ENCODE measurements at places on chromosomes 12 and 14.

DNA sequence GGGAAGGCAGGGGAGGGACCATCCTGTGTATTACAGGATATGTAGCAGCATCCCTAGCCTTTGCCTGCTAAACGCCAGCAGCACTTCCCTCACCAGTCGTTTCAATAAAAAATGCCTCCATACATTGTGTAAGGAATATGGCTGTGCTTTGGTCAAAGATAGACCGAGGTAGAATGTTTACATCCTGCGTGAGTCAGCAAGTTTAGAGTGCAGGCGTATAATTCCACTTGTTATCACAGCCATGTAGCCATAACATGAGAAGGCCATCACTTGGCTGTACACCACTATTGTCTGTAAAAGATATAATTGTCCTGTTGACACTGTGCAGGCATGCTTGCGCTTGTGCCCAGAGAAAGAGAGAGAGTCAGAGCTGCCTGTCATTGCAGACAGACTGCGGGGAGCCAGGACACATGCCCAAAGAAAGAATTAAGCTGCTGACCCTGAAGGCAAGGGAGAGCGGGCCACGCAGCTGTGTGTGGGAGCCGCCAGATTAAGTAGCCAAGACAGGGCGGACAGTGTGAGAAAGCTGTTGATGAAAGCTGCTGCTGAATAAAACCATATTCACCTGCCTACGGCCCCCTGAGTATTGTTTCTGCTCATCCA, 68.4 kb downstream of the CRACR2A start:
- no peak for DNase-seq

DNA sequence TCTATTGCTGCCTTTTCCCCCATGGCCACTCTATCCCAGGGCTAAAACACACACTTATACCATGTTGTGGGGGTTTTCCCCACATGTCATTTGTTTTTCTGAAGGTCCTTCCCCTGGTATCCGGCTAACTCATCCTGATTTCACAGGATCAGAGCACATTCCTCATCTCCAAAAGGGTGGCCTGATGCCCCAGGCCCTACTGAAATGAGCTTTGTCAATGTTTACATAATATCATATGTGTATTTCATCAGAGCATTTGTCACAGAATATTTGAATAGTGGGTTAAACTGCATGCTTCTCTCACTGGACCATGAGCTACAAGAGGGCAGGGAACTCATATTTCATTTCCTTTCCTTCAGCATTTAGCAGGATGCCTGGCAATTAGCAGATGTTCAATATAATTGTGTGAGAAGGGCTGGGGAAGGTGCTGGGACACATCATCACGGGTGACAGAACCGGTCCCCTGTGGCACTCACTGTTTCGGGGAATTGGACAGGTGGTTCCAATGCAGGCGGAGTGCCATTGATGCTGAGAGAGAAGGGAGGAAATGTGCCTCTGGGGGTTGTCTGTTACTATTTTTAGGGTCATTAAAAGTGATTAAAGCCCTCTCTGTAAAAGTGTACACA, 26.8 kb downstream of the EMP1 start:
- no peak for DNase-seq

GRCh38 chr12:50610171-50610570, 105.4 kb downstream of the DIP2B start:
- no peak for DNase-seq

GRCh38 chr12:105761075-105761474, 377.7 kb downstream of the NUAK1 start:
- no peak for DNase-seq

DNA sequence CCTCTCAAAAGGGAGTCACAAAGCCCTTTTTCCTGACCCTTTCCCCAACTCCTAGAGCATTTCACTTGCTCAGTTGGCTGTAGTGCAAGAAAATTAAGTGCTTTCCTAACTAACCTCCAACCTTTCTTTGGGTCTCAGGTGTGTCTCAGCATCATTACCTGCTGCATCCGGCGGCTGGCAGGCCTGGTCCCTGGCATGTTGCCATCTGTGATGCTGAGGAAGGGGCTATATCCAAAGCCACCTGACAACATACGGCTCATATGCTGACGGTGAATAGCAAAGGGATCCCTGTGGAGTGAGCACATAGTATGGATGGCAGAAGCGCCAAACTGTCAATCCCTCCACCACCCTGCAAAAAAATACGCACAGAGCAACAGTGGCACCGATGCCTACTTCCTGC, 1.2 kb downstream of the MLF2 start:
- DNase-seq, result no peak

- DNase-seq, result no peak
Observed at GRCh38 chr14:53180272-53181221, 27.4 kb upstream of the DDHD1 start.

GRCh38 chr14:91346838-91347173, 70.8 kb downstream of the CCDC88C start:
- DNase-seq, result no peak

GRCh38 chr14:49863487-49864281, 11.1 kb upstream of the NEMF start:
- peak; percentile 28 for DNase-seq

- no peak for DNase-seq
Observed at GRCh38 chr14:71754422-71755095, 177.7 kb upstream of the RGS6 start.

DNA sequence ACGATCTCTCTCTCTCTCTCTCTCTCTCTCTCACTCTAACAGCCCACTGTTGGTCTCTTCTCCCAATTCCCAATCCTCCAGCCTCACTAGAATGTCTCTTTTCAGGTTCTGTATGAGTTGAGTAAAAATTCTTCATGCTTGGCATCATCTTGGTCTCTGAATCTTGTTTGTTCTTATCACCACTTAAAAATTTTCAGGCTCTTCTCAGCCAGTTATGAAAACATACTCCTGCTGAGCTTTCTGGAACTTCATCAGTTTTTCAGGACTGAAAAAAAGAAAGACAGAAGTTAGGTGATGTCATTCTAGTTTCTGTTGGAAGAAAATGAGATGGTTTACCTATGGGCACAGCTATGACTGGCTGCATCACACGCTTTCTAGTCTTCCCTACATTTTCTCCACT, 11.5 kb upstream of the IL22 start:
- DNase-seq, result no peak

GRCh38 chr14:103512701-103513611, 9.7 kb downstream of the CKB start:
- DNase-seq, result peak; percentile 40

DNA sequence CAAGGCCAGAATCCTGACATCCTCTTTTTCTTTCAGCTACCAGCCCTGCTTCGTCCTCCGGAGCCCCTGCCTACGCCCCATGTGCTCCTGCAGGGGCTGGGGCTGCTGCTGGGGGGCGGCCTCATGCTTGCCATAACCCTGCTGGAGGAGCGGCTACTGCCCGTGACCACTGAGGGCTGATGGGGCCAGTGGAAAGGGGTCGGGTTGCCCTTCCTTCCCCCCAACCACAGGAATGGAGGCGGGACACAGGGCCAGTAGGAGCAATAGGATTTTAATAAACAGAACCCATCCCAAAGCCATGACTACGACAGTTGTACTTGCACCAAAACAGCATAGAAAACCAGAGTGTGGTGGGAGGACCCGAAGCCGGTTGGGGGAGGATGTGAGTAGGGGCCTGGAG, 7.7 kb downstream of the SLC39A5 start:
- DNase-seq, result no peak
